ENCODE measurements at places on chromosomes 2 and 18.

DNA sequence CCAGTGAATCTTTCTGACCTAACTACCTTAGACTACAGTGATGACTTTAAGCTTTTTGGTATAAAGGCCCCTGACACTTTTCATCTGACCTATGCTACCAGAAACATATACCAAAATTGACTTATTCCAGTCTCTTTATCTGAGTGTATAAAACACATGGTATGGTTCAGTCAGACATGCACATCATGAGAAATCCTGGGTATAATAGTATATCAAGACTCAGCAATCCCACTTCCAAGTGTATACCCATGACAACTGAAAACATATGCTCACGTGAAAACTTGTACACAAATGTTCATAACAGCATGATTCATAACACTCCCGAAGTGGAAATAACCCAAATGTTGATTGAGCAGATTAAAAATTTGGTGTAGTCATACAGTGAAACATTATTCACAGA lies 70.0 kb upstream of the RPRM start:
- DNase-seq: no peak

- DNase-seq: no peak
Observed at GRCh38 chr18:45833846-45834245, 8.4 kb downstream of the SIGLEC15 start.

GRCh38 chr2:86253424-86253823 lies 54.2 kb downstream of the MRPL35 start:
- no peak for DNase-seq

DNA sequence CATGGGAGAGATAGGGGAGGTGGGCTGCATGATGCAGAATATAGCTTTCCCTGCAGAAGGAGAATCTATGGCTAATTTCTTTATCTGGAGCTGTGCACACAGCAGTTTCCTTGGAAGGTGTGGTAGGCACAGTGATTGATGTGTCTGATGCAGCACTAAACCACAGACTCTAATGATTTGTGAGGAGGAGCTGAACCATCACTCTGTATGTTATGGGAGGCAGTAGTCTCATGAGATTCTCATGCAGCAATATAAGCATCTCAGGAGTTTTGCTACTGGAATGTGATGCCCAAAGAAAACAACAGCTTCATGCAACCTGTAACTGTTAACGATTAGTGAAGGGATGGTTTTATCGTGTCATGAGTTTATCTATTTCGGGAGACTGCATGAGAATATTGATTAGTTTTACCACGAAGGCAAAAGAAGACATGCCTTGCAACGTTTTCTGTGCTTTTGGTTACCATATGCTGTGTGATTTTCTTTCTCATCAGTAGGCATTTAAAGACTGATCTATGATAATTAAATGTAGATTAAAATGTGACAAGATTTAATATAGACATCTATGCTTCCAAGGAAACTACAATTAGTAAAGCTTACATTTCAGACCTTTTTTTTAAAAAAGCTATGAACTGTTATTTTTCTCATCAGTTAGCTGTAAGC lies 286.8 kb downstream of the ARL6IP6 start:
- no peak for DNase-seq

DNA sequence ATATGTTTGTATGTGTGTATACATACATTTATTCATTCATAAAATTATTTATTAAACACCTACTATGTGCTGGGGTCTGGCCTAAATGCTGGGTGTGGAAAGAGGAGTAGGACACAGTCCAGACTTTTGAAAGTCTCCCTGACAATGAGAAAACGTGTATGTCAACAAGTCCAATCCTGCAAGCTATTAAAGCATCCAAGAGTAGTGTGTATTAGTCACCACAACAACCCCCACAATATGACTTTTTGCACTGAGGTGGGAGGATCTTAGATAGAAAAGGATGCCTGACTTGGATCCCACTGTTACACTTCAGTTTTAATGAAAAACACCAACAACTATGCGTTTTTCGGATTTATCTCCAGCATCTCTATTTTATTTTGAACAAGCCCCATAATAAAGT lies 446.4 kb downstream of the EPHA4 start:
- DNase-seq: no peak

DNA sequence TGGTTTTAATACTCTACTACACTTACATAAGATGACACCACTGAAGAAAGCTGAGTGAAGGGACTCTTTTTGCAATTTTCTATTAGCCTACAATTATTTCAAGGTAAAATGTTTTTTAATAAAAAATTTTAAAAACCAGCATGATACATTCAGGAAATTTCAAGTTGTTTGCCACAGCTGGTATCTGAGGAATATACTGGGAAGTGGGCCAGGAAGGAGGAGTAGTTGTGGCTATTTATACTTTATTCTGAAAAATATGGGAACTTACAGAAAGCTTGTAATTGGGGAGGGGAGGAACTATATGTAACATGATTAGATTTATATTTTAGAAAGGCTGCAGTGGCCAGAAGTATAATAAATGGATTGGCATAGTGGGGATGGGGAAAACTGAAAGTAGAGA lies 40.8 kb downstream of the WDR35 start:
- no peak for DNase-seq

DNA sequence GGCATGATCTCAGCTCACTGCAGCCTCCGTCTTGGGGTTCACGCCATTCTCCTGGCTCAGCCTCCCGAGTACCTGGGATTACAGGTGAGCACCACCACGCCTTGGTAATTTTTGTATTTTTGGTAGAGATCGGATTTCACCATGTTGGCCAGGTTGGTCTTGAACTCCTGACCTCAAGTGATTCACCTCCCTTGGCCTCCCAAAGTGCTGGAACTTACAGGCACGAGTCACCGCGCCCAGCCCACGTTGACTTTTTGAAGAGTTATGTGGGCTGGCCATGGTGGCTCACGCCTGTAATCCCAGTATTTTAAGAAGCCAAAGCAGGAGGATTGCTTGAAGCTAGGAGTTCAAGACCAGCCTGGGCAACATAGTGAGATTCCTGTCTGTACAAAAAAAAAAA lies 20.8 kb downstream of the CCL20 start:
- no peak for DNase-seq

DNA sequence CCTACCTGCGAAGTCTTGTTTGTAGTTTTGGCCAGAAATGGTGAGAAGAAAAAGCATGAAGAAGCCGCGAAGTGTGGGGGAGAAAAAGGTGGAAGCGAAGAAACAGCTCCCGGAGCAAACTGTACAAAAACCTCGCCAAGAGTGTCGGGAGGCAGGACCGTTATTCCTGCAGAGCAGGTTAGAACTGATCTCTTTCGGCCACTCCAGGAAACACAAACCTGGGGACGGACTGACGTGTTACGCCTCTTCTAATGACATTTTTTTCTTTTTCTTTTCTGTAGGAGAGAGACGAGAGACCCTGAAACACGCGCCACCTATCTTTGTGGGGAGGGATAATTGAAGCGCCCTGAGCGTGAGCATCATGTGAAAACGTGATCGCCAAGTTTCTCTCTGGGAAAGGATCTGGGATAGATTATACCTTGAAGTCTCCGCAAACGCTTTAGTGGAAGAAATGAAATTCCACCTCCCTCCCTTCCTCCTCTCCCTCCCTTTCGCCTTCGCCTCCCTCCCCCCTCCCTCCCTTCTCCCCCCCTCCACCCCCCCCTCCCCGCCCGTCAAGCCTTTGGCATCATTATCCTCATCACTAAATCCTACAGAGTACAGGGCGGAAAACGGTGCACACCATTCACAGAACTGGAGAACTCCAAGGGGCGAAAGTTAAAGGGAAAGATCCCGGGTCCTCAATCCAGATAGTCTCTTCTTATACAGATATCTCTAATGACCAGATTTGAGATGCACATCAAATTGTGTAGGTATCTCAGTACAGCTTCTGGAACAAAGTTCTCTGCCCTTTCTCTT lies at the start of gene ZEB2:
TSS of gene ZEB2 (minus strand) at position 186 of the 798 bp plus-strand sequence. CDS start 2,769 bp downstream, outside the sequence.
- no peak for DNase-seq

GRCh38 chr18:36295880-36296301 lies 1.6 kb upstream of the FHOD3 start:
- DNase-seq: no peak

- DNase-seq: no peak
Observed at GRCh38 chr2:230909841-230910545, 15.0 kb downstream of the GPR55 start.

DNA sequence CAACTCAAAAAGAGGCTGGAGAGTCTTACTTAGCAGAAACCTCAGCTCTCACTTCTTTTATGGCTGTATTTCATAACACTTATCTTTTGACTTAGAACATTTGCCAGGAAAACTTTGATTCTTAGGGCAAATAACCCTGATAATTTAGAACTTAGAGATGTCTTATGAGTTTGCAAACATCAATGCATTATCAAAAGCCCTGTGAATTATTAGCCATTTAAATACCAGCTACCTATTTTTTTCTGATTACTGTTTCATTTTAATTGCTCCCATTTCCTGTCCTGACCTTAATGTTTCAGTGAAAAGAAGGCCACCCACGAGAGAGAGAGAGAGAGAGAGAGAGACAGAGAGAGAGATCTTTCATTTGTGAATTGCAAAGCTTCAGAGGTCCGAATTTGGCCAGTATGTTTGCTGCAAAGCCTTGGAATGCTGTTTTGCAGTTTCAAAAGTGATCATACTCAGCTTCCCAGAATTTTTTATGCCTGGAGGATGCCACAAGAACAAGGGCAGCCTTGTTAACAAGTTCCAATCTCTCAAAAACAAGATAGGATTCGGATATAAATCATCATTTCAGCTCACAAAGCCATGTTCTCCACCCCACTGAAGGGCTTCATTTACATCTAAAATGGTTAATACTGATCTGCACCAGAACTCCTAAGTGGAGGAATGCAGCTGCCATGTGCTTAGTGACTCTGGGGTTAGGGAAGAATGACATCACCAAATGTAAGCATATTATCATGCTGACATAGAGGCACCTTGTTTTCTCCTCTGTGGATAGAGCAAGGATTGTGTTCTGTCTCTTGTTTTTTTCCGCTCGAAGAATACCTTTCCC lies 478.2 kb downstream of the ARHGAP15 start:
- DNase-seq: no peak

- DNase-seq: no peak
Observed at GRCh38 chr2:157866202-157866601, 9.9 kb downstream of the ACVR1 start.

DNA sequence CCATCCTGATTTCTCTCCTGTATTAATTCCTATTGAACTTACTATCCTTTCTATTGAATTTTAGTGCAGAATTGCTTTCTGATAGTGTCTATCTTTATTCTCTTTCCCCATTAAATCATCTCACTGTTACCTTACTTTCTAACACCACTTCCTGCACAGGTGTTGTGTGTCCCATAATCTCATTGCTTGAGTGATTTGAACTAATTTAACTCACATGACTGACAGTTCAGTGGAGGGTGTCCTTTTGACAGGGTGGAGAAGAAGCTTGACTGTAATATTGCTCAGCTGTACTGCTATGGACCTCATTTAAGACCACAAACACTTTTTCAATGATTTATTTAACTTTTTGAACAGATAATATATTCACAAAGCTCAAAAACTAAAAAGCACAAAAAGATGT lies 211.8 kb downstream of the NRXN1 start:
- DNase-seq: no peak

GRCh38 chr18:10122988-10123950 lies 209.5 kb downstream of the VAPA start:
- DNase-seq: no peak

DNA sequence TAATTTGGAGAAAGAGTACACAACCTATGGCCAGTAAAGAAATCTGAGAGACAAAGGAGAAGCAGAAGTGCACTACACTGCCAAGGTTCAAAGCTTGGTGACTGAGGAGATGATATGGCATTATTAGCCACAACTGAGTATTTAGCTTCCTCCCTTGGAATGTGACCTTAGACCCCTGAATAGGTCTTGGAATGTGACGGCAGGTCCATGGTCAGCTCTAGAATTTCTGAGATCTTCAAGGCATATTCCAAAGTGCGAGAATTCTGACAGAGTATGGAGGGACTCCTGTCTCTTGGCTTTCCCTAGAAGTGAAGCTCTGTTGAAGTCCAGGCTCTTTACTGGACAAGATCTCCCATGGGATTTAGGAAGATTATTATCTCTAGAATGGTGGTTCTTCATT lies 130.0 kb upstream of the FN1 start:
- no peak for DNase-seq

GRCh38 chr2:38433607-38433975 lies 56.5 kb upstream of the ATL2 start:
- DNase-seq: no peak

DNA sequence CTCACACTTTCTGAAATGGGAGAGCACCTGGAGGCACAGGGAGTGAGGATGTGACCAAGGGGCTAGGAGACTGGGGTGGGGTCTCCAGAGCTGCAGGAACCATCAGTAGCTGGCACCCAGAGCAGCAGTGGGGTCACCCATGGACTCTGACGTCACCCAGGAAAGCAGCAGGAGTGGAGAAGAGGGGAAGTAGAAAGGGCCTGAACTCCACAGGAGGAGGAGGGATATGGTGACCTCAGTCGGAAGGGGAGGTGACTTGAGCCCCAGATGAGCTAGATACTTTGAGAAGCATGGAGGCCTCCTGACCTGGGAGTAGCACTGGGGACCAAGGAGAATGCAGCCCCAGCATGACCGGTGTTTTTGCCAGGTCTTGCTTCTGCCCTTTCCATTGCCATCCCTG lies 8.8 kb downstream of the NMUR1 start:
- DNase-seq: no peak

DNA sequence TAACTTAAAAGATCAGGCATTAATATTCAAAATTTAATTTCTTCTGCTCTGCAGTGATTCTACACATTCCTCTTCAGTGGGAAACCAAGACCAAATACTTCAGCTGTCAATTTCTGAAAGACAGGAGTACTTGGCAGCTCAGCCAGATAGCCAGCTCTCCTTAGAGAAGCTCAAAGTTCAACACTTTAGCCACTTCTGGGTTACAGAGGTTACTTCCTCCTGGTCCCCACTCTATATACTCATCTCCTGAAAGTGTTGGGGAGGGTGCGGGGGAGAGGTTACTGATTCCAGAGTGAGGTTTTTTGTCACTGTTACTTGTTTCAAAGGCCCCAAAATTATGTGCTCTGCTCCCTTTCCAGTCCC lies 4.1 kb downstream of the CYTIP start:
- no peak for DNase-seq

DNA sequence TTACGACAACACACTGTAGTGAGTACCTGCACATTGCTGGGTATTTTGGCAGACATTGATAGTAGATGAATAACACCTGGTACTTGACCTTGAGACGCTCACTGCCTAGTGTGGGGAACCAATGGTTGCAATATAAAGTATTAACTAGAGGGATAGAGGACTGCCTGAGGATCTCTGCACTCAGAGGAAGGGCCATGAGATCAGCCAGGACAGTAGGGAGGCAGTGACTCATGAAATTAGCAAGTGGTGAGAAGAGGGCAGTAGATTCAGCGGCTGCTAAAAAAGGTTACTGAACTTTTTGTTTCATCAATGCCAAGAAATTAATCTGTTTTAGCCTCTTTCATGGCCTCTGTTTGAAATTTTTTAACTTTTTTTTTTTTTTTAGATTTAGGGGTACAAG lies 250.8 kb upstream of the TCF4 start:
- no peak for DNase-seq

- DNase-seq: no peak
Observed at GRCh38 chr2:138042311-138042710, 78.0 kb downstream of the HNMT start.
